SW 1271 (cell line): ENCODE measurements at places on chromosomes 7 and 10.

DNA sequence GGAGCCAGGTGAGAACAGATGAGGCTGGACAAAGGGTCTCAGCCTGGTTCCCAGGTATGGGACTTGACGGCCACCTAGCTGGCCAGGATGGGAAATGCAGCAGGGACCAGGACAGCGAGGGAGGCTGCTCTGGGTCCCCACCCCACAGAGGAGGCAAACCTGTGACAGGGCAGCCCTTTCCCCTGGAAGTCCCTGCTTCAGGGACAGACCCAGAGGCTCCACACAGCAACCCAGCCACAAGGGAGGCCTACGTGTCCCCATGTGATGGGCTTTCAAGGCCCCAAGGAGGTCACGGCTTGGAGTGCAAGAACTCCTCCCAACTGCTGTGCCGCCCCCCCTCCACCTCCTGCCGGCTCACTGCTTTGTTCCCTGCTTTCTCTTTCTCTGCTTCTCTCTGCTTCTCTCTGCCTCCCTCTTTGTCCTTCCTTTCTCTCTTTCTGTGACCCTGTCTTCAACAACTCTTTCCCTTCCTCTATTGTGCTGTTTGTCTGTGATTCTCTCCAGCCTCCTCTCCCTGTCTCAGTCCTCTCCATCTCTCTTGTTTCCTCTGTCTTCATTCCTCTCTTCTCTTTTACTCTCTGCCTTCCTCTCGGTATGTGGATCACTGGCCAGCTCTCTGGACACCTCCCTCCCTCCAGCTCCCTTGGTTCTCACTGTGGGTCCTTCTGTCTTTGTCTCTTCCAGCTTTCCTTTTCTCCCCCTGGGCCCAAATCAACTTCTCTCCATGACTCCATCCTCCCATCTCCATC is 9.6 kb upstream of the EIF5AL1 start:
- no peak for DNase-seq

GRCh38 chr7:30029696-30030095 is 1.5 kb downstream of the PLEKHA8 start:
- no peak for DNase-seq

DNA sequence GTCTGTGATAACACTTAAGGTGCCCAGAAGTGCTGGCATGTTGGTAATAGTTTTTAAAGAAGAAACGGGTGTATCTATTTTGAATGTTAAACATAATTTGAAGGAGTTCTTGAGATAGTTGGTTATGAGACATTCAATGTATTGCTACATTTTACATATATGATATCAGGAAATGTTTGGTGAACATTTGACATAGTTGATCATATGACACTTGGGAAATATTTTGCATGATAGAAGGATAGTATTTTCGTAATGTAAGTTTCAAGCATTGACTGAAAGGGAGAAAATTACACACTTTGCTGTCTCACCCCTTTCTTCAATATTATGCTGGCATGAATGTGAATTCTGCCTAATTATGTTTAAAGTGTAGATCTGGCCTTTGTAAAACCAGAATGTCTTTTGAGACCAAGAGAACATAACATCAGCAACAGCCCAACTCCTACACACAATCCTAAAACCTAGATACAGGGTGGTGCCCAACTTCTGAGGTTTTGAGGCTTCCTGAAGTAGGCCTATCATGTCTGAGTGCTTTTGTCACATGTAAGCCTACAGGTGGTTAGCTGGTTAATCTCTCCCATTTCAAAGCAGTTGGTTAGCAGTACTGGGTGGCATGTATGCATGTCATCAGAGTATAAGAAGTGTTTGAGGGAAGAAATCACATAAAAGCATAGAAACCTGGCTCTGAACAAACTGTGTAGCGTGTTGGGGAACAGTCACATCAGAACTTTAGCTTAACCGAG is 2.1 kb downstream of the ADD3 start:
- no peak for DNase-seq

GRCh38 chr7:107007007-107007891 is 37.3 kb upstream of the PRKAR2B start:
- no peak for DNase-seq

- no peak for DNase-seq
These were observed 73.0 kb downstream of the ZRANB1 start for GRCh38 chr10:125014836-125015355.

- peak; percentile 7 for DNase-seq
These were observed 655 bp downstream of the LMTK2 start for GRCh38 chr7:98107313-98107721.

DNA sequence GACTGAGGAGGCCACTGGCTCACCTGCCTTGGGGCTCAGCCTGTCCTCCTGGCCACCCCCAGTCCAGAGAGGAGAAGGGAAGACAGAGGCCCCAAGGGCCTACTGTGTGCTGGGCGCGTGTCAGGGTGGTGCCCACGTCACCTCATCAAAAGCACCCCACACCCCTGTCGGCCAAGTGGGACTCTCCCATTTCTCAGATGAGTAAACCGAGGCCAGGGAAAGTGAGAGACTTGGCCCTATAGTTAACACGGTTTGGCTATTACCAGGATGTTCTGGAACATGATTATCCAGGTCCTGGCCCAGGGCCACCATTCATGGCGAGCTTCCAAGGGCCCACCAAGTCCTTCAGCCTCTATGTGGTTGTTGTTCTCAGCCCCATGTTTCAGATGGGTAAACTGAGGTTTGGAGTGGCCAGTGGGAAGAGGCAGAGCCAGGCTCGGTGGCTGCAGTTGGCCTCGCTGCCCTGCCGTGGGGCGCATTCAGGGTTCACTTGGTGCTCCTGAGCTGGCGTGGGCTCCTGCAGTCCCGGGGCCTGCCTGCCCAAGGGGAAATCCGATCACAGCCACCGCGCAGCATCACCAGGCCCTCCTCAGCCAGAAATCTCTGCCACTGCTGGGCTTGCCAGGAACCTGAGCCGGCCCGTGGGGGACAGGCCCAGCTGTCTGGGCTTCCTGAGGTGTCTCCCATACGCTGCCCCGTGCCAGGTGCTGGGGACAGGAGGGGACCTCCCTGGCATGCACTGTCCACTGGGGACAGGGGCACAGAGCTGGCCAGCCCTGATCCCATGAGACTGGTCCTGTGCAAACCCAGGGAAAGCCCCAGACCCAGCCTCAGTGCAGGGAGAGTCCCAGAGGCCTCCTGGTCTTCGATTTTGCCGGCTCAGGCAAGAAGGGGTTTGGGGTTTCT is 117.7 kb upstream of the TNRC18 start:
- no peak for DNase-seq
